ENCODE measurements at places on chromosomes 6 and 20.

DNA sequence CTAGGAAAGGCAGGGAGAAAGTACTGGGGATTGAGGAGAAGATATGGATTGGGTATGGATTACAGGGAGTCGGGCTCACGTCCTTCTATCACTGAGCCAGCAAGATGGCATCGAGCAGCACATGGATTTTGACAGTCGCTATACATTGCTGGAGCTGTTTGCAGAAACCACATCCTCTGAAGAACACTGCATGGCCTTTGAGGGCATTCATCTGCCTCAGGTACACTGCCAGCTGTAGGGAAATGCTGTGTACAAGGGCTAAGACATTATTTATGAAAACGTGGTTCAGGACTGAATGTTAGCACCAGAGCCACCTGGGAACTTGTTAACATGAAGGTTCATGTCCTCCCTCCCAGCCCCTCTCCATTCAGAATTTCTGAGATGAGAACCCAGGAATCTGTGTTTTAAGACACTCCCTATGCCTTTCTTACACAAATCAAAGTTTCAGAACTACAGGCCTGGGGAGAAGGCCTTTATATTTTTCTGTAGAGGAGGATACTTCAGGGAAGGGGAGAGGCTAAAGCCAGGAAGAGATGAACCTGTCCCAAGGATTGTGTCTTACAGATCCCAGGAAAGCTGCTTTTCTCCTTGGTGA is 3.5 kb downstream of the CUL9 start:
- ATAC-seq = no peak

DNA sequence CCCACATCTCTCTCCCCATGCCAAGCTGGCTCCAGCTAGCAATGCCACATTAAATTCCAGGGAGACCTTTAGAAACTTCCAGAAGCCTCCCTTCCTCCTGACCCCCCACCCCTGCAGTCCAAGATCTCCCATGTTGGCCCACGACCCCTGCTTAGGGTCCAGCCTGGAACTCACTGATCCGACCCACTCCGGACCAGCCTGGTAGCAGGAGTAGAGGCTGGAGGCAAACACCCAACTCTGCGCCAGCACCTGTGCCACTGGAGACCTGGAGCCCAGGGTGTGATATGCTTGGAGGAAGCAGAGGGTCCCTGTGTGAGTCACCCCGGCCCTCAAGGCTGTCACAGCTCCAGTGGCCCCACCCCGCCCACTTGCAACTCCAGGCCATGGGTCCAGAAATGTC is 3.3 kb upstream of the ULBP1 start:
- ATAC-seq = no peak

- no peak for ATAC-seq
Observed at GRCh38 chr6:92777146-92777740, 642.1 kb downstream of the EPHA7 start.

GRCh38 chr6:116267836-116268588 is 11.7 kb downstream of the TSPYL1 start:
- ATAC-seq = peak; percentile 44

DNA sequence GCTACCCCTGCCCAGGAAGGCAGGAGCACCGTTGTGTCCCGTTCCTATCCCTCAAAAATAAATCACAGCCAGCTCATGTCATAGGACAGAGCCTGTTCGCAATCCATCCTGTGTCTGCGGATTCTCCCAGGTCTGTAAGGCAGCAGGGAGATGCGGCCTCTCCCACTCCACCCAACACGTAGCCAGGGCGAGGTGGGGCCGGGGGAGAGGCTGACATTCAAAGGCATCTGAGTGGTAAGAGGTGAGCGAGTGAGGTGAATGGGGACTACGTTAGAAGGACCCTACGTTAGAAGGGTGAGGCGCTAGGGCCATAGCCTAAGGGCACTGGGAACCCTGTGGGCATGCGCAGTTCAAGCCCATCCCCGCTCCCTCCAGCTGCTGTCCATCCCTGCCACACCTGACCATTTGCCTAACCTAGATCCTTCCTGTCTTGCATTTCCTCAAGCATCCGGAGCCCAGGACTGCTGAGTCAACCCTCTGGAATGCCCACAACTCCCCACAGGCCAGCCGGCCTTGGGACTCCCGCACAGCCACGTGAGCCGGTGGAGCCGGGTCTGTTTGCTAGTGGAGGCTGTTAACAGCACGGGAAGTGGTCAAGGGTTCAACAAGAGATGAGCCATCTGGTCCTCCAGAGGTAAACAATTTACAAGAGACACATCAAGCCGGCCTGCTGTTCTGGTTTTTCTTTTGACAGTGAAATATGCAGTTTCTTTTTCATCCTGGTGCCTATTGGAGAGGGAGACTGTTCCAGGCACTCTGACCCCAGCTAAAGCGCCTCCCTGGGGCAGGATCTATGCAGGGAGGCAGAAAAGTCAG is 45.9 kb downstream of the RIPOR3 start:
- ATAC-seq = peak; percentile 98

- no peak for ATAC-seq
Observed at GRCh38 chr6:113755449-113756289, 101.5 kb upstream of the MARCKS start.

DNA sequence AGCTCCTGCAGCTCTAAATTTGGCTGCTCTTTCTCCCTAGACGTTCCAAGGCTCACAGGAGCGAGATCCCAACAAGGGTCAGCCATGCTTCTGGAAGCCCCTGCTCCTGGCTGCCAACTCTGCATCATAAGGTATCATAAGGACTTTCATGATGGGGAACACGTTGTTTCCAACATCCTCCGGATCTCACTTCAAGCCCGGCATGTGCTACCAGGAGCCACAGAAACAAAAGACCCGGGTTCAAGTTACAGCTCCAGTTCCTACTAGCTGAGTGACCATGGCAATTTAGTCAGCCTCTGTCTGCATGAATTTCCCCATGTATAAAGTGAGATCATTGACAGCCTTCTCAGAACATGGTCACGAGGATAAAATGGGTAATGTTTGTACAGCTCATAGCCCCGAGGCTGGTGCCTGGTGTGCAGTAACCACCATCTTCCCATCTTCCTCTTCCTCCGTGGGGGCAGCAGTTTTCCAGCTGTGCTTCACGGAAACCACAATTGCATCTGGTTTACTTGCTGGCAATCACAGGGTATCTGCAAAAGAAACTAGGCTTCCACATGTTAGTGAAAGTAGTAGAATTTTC is 209.0 kb upstream of the ECI2 start:
- no peak for ATAC-seq

GRCh38 chr6:158559895-158560835 is at the start of gene TMEM181:
TMEM181 (plus strand) TSS chr6:158560091; CDS start chr6:158560225, 134 bp downstream.
- peak; percentile 82 for ATAC-seq

DNA sequence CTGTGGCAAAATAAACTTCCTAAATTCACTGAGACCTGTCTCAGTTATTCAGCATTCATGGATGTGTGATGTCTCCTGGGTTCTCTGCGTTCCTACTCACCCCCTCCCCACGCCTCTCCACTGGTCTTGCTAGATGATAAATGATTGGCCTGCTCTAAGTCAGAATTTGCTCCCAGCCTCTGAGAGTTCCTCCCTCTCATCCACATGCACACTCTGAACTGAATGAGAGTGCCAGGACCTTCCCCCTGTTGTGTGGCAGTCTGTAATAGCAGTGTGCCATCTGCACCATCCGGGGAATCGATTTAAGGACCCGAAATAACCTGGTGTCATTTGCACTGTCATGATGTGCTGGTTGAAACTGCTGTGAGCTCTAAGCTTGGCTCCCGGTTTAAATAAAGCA is 135.8 kb upstream of the AFDN start:
- ATAC-seq = no peak

GRCh38 chr6:24520929-24521546 is 26.3 kb downstream of the ALDH5A1 start:
- peak; percentile 98 for ATAC-seq

GRCh38 chr6:158272324-158272723 is 39.9 kb upstream of the TULP4 start:
- no peak for ATAC-seq

GRCh38 chr6:1267057-1267732 is 44.7 kb upstream of the FOXQ1 start:
- ATAC-seq = no peak

- ATAC-seq = no peak
Observed at GRCh38 chr20:38609815-38610214, 8.2 kb downstream of the ARHGAP40 start.

GRCh38 chr20:50456452-50457324 is 53.5 kb upstream of the PTPN1 start:
- ATAC-seq = no peak

DNA sequence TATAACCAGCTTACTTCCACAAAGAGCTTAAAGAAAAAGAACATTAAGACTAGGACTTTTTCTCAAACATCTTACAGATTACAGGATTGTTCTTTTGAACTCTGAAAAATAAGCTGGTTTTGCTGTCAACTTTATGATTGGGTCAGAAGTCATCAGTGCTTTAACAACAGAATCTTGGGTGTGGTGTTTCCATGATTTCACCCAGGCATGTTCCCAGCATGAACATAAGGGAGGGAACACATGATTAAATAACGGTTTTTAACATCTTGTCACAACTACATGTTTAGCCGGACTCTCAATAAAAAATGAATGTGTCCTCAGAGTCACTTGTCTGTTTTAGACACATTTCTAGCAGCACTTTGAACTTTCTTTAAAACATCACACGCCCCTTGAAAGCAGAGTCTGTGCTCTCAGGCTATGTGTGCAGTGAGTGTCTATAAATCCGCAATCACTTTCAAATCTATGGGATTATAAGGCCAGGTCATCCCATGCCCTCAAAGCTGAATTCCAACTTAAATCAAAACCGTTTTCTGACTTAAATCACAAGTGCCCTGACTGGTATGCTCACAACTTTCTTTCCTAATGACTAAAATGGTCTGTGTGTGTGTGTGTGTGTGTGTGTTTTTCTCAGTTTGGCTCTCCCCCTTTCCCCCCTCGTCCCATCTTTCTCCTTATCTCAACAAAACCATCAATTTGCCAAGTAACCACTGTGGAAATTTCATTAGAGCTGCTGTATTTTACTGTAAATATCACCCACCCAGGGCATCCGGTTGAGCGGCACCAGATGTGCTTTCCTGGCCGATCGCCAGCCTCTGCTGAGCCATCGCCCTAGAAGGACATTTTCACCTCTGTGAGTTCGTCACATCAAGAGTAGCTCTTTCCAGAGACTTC is 216.8 kb upstream of the DTNBP1 start:
- ATAC-seq = peak; percentile 56

DNA sequence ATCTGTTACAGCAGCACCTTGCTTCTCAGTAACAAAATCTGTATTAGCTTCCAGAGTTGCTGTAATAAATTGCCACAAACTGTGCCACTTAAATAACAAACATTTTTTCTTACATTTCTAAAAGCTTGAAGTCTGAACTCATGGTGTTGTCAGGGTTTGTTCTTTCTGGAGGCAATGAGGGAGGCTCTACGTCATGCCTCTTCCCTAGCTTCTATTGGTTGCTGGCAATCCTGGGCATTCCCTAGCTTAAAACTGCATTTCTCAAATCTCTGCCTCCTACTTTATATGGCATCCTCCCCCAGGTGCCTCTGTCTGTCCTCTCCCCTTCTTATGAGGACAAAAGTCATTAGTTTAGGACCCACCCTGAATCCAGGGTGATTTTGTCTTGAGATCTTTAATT is 41.6 kb upstream of the TMEM244 start:
- no peak for ATAC-seq

DNA sequence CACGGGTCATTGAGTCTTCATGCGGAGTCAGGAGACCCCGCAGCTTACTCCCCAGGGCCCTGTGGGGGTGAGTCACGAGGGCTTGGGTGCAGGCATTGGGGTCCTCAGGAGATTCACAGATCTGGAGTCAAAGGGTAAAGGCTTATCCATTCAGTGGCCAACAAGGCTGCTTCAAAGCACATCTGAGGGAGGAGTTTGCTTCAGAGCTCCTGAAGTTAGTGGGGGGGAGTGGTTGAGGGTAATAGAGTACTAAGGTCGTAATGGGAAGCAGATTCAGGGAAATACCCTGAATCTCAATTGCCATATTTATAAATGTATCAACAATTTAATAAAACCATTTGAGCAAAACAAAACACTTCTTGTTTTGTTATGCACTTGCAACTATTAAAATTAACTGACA is 37.3 kb downstream of the SH3BGRL2 start:
- no peak for ATAC-seq

GRCh38 chr6:112343977-112344376 is 3.2 kb upstream of the RFPL4B start:
- no peak for ATAC-seq

GRCh38 chr6:104607501-104607900 is 252.2 kb downstream of the HACE1 start:
- ATAC-seq = no peak

DNA sequence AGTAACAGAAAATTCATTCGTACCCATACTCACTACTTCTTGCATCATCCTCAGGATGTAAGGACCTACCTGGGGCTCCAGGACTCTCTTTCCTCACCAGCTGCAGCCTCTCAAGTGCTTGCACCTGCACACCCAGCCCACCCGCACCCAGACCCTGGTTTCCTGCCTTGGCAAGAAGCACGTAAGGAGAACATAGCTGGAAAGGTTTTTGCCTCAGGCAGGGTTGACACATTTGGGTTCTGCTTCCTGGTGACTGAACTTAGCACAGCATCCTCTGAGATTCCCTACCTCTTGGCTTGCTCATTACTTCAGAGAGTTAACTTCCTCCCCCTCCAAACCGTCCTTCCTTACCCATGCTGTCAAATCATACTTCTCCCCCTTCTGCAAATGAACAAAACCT is 556.9 kb downstream of the CD83 start:
- ATAC-seq = no peak

DNA sequence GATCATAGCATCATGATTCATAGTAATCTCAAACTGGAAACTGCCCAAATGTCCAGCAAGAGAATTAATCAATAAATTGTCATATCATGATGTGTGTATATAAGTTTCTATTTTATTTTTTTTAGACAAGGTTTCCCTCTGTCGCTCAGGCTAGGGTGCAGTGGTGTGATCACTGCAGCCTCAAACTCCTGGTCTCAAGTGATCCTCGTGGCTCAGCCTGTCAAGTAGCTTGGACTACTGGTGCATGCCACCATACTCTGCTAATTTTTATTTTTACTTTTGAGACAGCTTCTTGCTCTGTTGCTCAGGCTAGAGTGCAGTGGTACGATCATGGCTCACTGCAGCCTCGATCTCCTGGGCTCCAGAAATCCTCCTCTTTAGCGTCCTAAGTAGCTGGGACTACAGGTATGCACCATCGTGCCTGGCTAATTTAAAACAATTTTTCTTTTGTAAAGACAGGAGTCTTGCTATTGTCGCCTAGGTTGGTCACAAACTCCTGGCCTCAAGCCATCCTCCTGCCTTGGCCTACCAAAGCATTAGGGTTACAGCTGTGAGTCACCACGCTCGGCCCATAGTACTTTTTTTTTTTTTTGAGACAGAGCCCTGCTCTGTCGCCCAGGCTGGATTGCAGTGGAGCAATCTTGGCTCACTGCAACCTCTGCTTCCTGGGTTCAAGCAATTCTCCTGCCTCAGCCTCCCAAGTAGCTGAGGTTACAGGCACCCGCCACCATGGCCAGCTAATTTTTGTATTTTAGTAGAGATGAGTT is 8.7 kb upstream of the ATRN start:
- ATAC-seq = no peak

DNA sequence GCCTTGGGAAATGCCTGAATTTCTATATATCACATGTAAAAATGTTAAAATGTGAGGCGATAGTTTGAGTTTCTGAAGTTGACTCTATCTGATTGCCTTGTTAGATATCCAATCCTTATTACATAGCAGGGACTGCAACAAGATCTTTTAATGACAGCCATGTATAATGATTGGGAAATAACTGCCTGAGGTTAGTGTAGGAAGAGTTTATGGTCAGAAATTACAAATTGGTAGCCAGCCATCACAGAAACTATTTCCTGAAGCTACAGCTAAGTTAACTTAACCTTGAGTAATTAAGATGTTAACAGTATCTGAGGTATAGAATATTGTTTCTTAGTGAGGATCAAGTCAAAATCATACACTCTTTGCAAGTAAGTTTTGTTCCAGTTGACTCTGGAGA is 41.0 kb downstream of the AKIRIN2 start:
- no peak for ATAC-seq

GRCh38 chr20:34397096-34397495 is 34.0 kb downstream of the ITCH start:
- no peak for ATAC-seq
